ENCODE measurements at places on chromosomes 5 and 9.

DNA sequence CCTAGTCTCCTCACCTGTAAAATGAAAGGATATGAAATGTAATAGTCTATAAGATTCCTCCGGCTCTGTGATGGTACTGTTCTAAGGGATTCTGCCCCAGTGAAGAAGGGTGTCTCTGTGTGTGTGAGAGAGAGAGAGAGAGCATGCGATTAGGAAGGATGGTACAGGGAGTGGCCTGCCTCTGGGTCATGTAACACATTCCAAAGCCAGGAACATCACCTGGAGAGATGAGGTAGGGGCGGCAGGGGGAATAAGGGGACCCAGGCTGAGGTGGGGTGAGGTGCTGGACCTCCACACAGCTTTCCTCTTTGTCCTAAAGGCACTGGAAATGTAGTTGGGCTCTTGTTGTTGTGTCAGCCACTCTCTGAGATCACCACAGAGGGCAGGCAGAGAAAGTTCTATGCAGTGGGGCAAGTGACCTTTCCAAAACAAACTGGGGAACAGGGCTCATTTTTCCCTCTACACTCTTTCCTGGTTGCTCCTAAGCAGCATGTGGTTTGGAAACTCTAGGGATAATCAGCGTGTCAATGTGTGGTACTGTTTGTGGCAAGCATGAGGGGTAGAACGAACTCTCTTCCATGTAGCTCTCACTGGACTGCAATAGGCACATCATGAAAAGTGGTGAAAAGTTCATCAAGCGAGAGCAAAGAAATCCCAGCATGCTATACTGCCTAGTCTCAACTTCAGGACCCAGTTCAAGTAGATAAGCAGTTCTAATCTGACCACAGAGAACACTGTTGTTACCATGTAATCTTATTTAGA lies 65.0 kb downstream of the SEMA6A start:
- DNase-seq: no peak

DNA sequence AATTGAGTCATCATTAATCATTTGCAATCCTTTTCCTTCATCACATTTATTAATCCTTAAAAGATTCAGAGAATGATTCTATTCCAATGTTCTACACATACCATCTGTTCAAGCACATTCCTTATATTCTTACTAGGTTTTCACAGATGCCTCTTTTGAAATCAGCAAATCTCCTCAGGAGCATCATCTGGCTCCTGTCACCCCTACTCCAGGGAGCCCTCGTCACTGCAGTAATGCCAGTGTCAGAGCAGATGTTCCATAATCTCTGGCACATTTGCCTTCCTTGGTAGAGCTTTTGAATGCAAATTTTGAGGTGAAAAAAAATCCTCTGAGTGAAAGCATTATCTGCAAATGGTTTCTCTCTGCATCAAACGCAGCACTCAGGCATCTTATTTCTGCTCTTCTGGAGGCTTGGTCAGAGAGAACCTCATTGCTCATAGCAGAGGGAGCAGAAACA lies 7.6 kb upstream of the KCNV2 start:
- DNase-seq: no peak

- no peak for DNase-seq
These were observed 116.5 kb downstream of the PIK3R1 start for GRCh38 chr5:68332080-68332451.

DNA sequence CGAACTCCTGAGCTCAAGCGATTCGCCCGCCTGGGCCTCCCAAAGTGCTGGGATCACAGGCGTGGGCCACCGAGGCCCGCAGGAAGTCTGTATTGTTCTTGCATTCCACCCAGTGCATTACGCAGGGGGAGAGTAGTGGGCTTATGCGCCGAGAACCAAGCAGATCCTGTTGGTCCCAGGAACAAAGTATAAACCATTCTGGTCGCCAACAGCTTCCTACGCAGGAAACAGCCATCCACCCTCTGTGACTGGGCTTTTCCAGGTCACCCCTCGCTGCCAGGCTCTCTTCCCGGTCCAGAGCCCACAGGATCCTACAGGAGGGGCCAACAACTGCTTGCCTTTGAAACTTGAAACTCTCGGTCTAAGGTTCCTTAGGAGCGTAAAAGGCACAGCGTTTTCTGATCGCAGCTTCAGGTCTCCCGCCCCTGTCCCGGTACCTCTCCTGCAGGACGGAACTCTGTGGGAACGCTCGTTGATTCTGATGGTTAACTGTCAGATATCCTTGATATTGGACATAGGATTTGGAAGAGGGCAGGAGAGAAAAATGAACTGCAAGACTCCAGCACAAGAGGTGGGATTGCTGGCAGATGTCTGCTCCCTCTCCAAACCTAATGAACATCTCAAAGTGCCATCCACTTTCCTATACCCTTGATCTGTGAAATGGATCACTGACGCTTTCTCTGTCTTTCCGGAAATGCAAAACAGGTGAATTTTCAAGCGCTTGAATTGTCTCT lies 4.2 kb upstream of the ANXA2R start:
- DNase-seq: no peak

DNA sequence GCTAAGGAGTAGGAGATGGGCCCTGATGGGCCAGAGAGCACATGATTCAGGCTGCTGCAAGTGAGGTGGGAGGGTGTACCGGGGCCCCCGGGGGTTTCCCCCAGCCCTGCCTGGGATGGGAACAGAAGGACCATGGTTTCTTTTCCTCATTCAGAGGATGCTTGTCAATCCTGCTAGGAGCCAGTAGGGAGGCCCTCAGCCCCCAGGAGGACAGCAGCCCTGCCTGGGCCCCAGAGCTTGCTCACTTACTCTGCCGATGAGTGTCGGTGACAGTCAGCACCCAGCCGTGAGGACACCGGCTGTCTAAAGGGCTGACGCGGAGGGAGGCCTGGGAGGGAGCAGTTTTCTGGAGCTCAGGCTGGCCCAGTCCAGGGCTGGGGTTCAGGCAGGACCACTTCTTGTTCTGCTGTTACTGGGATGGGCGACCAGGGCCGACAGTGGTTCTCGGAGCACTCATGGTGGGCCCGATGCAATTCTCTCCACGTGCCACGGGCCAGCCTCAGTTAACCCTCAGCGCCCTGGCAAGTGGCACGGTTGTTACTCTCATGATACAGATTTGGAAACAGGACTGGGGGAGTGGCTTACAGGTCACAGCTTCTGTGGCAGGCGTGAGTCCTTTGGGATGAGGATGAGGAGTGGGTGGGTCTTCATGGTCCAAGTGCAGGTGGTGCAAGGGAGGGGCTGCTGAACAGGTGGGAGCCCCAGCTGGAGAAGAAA lies 1.8 kb downstream of the ARRDC1 start:
- DNase-seq: no peak

GRCh38 chr5:139648205-139649081 lies at the start of gene CXXC5:
Gene CXXC5, plus strand, starts transcription at chr5:139648349. Its CDS starts 32,175 bp downstream, at chr5:139680524.
- DNase-seq: no peak

DNA sequence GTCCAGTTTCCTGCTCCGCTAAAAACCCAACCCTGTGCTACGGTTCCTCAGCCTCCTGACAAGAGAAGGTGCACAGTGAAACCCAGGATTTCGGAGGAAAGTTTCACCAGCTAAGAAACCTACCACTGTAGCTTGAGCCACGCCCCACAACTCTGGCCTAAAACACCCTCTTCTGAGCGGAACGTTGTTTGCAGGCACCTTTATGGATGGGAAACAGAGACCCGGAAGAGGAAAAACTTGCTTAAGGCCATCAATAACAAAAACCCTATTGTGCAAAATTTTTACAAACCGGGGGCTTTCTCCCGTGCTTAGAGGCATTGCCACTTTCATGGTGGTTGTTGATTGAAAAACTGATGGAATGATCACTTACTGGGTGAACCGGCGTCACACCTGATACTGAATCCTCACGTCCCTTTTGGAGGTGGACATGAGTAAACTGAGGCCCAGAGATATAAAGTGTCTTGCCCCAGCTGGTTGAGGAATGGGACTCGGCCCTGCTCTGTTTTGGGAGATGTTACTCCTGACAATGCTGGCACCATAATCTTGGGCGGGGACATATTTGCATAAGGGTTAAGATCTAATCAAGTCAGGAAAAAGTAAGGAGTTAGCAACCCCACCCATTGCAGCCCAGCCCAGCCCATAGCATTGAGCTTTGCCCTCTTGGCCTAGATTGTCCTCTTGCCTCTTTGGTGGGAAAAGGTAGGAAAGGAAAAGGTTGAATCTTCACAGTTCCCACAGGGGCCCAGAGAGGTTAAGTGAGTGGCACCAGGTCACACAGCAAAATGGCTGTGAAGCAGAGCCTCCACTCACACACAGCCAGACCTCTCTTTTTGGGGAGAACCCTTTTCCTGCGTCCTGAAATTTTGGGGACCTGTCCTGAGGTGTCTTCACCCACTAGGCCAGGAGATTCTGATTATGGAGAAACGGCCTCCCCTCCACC lies 23.2 kb upstream of the PTGS1 start:
- no peak for DNase-seq

DNA sequence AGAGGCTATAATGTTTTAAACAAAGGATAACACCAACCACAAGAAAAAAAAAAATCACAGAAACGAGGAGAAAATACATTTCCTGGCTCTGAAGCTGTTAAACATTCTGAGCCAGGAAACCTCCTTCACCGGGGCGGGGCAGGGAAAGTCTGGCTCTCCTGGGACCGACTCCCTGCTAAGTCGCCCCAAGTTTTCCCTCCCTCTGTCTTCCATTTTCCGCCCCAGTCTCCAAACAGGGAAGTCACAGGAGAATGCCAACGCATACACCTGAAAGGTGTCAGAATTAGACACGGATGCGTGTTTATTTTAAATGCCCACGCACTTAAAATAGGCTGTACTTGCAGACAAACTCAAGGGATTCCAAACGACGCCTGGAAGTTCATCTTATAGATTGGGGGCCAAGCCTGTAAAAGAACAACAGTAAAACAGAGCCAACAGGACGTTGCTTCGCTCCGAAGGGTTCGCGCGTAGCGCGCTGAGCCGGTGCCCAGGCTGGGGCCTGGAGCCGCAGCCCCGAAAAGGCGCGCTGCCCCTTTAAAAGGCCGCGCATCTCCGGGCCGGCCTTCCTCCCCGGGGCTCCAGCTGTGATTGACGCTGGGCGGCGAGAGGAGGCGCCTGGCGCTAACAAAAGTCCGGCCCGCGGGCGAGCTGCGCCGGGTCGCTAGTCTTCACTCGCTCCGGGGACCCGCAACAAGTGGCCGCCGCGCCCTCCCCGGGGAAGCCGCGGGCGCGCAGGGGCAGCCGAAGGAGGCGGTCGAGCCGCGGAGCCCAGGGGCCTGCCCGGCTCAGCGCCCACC lies at the start of gene FBXL7:
Gene FBXL7 (plus strand): TSS at position 653 of the 797 bp plus-strand sequence.
- DNase-seq: no peak

DNA sequence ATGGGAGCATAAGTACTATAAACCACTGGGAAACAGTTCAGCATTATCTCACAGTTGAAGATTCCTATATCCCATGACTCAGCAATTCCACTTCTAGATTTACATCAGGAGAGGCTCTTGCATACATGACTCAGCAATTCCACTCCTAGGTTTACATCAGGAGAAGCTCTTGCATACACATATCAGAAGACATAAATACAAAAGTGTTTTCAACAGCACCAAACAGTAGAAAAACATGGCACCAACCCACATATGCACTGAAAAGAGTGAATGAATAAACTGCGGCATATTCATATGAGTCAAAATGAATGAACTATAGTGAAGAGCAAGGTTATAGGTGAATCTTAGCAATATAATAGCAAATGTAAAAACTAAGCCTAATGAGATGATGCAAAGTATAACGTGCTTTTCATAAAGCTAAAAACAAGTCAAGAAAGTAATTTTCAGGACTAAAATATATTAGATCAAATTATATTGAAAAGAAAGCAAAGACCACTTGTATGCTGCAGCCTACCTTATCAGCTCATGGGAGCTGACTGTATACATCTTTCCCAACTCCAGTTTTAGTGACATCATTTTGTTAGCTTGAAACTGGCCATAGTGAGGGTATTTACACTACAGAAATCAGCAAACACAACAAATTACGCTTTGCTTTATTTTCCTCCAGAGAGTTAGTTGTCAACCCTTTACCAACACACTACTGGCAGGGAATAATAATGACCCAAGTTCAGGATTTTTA lies 95.8 kb downstream of the ANKRD18B start:
- DNase-seq: no peak

GRCh38 chr5:121746763-121747162 lies 104.9 kb upstream of the FTMT start:
- no peak for DNase-seq

- no peak for DNase-seq
These were observed 1.8 kb downstream of the RPL35 start for GRCh38 chr9:124859803-124860581.

GRCh38 chr9:100670719-100671118 lies 92.8 kb downstream of the CAVIN4 start:
- no peak for DNase-seq

GRCh38 chr9:135504262-135505243 lies 4.1 kb downstream of the MRPS2 start:
- no peak for DNase-seq

- DNase-seq: no peak
These were observed 26.4 kb downstream of the PTGR1 start for GRCh38 chr9:111572950-111573604.

DNA sequence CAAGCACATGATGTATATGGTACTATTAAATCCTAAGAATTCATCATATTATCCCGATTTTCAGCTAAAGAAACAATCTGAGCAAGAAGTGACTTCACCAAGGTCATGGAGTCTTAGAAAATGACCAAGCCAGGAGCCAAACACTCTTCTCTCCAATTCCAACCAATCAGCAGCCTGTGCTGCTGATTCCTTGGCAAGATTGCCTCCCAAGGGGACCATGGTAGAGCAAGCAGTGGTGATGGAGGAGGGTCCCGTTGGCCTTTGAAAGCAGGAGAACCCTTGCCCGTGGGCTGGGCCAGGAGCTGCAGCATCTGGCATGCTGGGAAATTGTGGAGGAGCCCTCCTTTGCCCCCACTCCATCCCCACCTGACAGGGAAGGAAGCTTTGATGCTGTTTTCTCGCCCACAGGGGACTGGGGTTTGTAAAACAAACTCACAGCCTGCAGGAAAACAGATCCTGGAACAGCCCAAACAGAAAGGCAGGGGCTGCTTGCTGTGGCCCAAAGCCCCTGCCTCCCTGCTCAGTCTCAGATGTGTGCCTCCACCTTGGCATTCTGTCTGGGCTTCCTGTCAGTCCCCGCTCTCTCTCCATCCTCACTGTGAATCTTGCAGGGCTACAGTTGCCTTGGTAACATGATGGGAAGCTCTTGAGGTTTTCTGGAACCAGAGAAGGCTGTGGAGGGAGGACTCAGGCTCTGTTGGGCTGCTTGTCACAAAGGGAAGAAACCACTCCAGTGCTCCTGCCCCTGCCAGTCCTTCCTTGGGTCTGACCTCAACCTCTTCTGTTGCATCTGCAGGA lies 70.8 kb upstream of the HSPA9 start:
- no peak for DNase-seq

DNA sequence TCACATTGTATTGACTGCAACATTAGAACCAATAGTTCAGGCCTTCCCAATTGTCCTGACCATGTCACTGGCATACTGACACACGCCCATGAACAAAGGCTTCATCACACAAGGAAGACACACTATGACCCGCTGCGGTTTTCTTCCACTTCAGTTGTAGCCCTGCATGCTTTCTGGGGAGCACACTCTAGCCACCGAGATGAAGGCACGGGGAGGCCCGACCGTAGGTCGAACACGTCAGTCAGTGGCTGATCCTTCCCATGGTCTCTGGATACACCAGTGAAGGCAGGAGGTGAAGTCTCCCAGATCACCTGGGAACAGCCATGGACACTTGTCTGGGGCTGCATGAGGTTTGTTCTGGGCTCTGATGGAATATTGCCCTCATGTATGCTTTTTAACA lies 224.7 kb downstream of the FSTL4 start:
- no peak for DNase-seq

- no peak for DNase-seq
These were observed 367.7 kb upstream of the PRR16 start for GRCh38 chr5:120096413-120096812.

GRCh38 chr9:136722093-136722968 lies 10.0 kb downstream of the DIPK1B start:
- no peak for DNase-seq

Measured in cortex of kidney (tissue), 1 donor.